SK-N-DZ (cell line): ENCODE measurements at places on chromosomes 4 and X.
A peak's percentile ranks its signal among the peaks of the same experiment; 100 is the strongest.

- no peak for DNase-seq
Observed at GRCh38 chr4:56220261-56220660, 167.0 kb downstream of the AASDH start.

DNA sequence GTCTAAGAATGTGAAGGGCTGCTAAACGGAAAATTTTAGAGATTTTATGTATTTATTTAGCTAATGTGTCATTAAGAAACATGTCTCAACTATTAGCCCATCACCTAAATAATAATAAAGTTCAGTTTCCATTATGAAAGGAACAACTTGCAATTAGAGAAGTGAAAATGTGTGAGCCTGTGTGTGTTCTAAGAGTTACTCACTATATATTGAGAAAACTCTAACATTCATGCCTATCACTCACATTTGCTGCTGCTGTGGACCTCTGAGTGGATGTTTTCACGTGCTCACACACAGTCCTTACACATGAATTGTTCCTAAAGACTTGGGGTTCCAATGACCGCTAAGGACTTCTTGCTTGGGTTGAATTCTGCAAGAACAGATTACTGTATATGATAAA lies 364.0 kb downstream of the TMA16 start:
- no peak for DNase-seq

DNA sequence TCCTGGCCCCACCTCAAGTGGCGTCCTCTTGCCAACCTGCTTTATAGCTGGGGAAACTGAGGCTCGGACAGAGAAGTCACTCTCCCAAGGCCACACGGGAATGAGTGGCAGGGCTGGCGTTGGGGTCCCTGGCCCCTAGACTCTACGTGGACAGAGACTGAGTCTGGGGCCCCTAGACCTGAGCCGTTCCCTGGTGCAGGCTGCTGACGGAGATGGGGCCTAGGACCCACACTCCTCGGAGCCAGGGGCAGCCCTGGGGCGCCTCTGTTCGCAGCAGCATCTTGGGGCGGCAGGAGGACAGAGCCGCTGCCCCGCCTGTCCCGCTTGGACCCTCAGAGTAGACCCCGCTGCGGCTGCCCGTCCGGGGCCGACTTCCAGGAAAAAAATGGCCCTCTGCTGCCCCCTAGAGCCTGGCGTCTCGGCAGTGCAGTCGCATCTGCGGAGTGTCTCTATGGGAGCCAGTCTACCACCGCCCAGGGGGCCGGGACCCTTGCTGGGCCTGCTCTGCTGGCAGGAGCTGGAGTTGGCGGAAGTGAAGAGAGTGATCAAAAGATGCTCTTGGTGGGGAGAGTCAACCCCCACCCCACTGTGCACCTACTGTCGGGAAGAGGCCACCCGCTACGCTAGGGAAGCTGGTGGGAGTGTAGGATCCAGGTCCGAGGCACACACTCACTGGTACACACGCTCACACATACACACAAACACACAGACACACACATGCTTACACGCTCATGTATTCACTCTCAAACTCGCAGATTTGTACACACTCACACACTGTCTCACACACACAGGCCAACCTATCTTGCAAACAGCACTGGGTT lies 220.1 kb downstream of the AFAP1 start:
- peak; percentile 56 for DNase-seq

- no peak for DNase-seq
Observed at GRCh38 chrX:95628796-95629195, 1055.8 kb upstream of the DIAPH2 start.

- DNase-seq, result peak; percentile 71
Observed at GRCh38 chr4:89482251-89482650, 174.7 kb upstream of the GPRIN3 start.

DNA sequence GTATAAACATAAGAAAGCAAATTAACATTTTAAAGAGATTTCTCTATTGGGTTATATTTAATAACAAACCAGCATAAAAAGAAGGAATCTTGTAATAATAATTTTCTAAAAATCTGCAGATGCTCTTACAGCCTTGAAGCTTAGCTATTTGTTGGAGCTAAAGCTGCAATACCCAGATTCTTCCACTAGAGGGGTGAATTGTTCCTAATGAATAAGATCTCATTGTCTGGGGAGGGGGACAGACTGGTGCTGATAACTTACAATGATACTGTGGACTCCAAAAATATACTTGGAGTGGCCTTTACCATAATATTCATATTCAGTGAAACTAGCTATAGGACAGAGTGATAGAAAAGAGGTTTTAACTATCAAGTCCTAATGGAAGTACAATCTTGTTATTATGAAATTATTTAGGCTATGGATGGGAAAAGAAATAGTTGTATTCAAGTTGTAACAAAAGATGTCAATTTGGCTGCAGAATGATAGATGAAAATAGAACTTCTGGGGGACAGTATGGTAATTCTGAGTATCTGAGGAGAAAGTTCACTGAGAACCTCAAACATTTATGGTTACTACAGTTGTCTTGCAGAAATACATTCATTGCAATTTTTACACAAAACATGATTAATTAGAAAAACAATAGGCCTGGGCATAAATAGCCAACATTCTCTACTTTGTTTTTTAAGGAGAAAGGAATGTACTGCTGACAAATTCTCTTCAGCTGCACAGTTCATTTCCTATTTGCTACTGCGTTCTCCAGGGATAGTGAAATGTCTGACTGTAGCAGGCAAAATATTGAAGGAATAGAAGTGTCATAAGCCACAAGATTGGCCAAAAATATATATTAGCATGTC lies 443.3 kb downstream of the GBA3 start:
- peak; percentile 48 for DNase-seq

DNA sequence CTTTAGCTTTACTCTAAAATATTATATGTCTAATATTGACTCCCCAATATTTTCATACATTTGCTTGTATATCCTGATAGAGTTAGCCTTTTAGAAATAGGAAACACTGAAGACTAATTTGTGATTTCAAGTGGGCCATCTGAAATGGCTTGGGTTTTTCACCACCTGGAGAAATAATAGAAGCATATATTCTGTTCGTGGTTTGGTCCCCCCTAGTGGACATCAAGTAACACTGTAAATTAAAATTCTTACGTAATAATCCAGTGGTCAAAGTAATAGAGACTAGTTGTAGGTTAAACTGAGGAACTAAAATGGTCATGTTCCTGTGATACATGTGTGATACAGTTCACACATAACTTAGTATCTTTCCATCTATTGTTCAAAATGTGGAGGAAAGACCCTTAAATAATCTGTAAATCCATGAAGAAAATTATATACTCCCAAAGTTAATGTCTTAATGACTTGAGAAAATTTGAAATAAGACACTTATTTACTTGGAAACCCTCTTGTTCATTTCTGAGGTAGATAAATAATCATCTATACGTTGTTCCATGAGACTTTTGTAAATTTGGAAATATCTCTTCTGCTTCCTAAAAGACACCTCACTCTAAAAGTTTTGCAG lies 79.8 kb upstream of the SMARCAD1 start:
- peak; percentile 53 for DNase-seq
